Cardiac muscle cell (in vitro differentiated cells and primary cell): ENCODE measurements at places on chromosomes 1 and 21.

DNA sequence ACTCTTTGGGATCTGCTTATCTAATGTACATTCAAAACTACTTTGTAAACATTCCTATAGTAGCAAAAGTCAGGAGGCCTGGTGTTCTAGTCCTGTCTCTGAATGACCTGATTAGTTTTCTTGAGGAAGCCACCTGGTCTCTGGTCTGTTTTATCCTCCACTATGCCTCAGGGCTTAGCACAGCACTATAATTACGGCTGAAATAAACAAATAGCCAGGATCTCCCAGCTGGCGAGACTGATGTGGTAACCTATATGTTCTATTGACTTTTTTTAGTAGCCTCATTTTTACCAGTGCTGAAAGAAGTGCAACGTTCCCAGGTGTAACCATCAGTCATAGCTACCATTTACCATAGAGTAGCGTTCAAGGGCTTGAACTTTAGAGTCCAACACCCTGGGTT lies 24.2 kb upstream of the RPL11 start:
- no peak for DNase-seq

DNA sequence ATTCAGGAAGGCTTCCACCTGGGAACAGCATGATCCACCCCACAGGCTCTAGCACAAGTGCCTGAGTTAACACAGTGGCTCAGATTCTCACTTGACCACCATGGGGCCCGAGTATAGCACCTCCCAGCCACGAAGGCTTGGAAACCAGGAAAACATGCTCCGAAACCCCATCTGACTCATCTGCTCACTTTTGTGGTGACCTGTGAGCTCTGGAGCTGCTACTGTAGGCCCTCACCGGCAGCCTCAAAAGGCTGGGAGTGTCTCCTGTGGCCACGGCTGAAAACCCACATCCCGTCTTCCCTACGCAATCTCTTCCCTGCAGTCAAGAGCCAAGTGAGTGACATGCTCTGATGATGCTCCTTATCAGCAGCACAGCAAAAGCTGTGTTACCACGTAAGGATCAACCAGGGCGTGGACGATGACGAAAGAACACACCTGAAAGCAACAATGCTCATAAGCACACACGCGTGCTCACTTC lies 81.4 kb downstream of the TGFBR3 start:
- peak; percentile 70 for DNase-seq

DNA sequence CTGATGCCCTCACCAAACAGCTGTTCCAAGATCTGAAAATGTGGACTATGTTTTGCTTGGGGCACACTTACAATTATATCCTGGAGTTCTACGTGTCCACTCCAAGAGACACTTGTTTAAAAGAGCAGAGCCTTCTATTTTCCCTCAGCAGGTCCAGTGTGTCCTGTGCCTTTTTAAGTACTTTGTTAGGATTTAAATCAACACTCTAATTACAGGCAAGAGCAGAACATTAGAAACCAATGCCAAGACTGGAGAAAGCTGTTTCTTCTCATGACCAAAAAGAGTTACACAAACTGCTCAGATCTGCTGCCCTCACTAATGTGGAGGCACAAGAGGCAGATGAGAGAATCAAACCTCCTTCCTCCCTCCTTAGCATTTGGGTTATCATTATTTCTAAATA lies 452.9 kb downstream of the LMO4 start:
- DNase-seq = no peak

DNA sequence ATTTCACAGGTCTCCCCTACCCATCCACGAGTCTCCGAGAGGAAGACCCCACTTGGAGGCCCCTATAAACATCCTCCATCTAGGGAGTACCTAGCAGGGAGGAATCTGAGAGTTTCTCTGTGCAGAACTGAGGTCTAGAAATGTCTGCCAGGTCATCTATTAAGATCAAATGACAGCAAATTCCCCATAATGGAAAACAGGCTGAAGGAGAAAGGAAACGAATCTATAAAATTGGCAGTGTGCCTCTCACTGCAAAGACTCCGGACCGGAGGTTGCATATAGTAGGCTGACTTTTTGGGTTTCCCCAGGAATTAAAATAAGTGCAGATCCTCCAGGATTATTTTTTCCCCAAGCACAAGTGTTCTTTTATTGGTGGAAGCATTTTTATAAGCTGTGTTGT lies 57.7 kb downstream of the NMNAT2 start:
- DNase-seq = no peak

DNA sequence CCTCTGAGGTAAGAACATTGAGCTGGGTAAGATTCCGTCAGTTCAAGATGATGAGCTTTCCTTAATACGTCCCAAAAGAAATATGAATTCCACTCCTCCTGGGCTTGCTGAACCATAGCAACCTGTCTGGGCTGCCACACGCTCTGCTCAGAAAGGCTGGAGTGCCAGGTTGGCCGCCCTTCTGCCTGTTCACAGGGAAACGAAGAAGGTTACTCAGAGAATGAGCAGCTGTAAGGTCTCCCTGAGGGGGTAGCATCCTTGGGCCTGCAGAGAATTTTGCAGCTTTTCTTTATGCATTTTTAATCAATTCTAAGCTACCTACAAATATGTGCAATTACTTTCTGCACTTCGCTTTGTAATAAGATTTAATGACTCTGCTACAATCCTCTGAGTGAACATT lies 130.7 kb upstream of the BACE2 start:
- no peak for DNase-seq

GRCh38 chr1:29793653-29794348 lies 557.5 kb downstream of the PTPRU start:
- DNase-seq = no peak

- DNase-seq = no peak
These were observed 5.2 kb downstream of the ITPKB start for GRCh38 chr1:226733876-226734275.

GRCh38 chr1:204882479-204882878 lies 11.8 kb downstream of the NFASC start:
- no peak for DNase-seq

- no peak for DNase-seq
These were observed 94.6 kb upstream of the SLC44A3 start for GRCh38 chr1:94725566-94725965.

DNA sequence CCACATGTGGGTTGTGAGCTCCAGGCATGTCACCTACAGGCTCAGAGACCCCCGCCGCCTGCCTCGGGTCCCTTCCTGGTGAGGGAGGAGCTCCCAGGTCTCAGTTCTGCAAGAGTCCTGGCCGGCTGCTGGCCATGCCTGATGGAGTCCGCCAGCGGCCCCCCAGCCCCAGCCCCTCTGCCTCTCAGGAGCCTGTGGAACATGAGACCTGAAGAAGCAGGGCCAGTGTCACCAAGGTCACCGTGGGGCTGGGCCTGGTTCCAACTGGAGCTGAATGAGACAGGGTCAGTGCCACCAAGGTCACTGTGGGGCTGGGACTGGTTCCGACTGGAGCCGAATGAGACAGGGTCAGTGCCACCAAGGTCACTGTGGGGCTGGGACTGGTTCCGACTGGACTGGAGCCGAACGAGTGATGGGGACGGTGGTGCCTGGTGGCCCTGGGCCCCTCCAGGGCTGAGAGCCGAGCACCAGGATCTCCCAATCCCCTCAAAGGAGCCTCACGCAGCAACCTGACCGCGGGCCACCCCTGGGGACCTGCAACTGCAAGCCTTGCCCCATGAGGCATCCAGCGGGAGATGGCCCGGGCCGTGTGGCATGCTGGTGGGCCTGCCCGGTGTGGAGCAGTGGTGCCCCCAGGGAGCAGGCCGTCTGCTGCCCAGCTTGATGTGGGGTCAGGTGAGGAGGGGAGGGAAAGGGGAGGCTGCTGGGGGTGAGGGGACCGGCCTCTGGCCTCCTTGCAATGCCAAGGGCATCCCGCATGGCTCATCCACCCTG lies 14.5 kb upstream of the PTTG1IP start:
- no peak for DNase-seq

GRCh38 chr1:208071435-208072031 lies 160.6 kb upstream of the CD34 start:
- no peak for DNase-seq

- no peak for DNase-seq
These were observed 948.4 kb downstream of the MRPL39 start for GRCh38 chr21:24658926-24659325.

DNA sequence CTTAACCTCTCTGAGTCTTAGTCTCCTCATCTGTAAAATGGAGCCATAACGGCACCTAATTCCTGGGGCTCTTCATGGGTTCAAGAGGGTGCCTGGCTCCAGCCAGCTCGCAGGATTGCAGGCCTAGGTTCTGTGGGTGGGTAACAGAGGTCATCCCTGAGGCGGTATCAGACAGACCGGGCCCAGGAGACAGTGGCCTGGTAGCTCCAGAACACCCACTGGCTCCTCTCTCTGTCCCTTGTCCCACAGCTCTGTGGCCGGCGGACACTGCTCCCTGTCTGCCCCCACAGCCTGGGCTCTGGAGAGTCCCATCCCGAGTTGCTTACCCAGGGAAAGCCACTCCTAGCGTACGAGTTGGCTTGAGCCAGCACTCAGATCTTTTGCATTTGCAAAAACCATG lies 150.3 kb downstream of the PEX14 start:
- no peak for DNase-seq

GRCh38 chr1:42133809-42134526 lies 19.2 kb upstream of the GUCA2B start:
- no peak for DNase-seq

DNA sequence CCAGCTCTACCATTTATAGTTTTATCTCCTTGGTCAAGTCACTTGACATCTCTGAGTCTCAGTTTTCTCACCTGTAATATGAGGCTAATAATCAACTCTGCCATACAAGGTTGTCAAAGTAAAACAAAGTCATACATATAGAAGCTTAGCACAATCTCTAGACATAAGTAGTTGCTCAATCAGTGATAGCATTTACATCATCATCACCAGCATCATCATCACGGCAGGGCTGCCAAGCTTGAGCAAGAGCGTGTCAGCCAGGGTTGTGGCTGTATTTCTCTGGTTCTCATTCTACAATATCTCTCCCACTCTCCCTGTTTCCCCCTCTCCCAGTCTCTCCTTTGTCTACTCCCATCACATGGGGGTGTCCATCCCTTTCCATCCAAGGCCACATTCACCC lies 41.7 kb upstream of the COA6 start:
- peak; percentile 74 for DNase-seq

DNA sequence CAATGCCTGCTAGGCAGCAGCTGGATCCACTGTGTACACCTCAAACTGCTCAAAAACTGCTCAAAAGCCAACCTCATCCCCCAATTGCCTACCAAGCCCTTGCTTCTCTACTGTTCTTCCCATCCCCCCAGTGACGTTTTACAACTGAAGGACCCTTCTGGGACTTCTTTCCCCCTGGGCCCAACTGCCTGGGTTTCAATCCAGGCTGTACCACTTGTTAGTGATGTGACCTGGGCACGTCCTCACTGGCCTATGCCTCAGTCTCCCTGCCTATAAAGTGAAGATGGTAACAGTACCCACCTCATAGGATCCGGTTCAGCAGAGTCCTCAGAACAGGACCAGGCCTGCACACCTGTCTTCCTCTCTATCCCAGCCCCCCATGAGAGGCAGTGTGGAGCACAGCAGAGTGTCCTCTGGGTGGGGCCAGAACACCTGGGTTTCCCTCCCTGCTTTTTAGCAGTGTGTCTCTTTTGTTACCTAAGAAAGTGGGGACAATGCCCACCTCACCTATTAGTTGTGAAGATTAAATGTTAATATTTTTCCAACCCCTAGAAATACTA lies 1.9 kb upstream of the TEKT2 start:
- DNase-seq = no peak

DNA sequence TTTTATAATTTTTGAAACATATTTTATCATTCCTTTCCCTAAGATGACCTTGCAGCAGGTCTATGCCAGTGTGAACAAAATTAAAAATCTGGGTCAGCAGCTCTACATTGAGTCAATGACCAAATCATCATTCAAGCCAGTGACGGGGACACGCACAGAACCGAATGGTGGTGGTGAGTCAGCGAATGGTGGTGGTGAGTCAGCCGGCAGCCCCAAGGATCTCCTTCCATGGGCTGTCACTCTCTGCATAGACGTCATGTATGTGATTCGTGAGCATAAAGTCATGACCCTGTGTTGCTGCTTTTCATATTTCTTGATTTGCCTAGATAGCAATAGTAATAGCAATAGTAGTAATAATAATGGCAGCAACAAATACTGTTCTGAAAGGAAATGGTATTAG lies 26.3 kb downstream of the PER3 start:
- DNase-seq = peak; percentile 79

GRCh38 chr21:36780861-36781260 lies 81.9 kb downstream of the SIM2 start:
- DNase-seq = no peak

- no peak for DNase-seq
These were observed 1.2 kb downstream of the MAN1C1 start for GRCh38 chr1:25617625-25618432.
